ENCODE measurements at places on chromosomes 4 and X.

DNA sequence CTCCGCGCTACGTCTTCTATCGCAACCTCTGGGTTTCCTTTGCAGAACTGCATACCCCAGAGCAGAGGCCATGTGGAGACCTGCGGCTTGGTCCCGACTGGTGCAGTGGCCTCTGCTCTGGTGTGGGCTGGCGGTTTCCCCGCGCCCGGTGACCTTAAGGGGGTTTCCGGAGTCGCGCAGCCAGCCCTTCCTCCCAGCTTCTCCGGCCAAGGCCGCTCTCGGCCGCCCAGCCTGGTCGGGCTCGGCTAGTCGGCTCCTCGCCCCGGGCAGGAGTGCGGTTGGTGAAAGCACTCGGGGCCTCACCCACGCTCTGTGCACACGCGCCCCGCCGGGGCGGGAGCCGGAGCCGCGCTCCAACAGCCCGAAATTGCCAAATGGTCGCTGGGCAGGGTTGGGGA lies 84.9 kb downstream of the BCOR start:
- peak; percentile 29 for DNase-seq

DNA sequence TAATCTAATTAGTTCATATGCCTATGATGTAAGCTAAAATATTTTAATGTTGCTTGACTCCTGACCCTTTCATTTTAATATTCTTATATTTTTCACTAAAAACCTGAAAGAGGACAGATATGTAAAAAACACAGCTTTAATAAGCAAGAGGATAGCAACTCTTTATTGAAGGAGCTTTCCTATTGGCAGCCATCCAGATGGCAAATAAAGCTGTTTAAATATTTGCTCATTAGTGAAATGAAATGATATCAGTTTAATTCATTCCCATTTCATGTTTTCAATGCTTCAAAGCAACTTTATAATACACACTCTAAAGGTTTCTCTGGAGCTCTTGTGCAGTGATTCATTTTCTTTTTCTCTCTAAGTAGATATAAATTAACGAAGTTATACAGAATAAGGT lies 473.4 kb downstream of the PCDH7 start:
- DNase-seq = no peak

GRCh38 chr4:68175562-68176155 lies 46.0 kb upstream of the TMPRSS11F start:
- peak; percentile 70 for DNase-seq

DNA sequence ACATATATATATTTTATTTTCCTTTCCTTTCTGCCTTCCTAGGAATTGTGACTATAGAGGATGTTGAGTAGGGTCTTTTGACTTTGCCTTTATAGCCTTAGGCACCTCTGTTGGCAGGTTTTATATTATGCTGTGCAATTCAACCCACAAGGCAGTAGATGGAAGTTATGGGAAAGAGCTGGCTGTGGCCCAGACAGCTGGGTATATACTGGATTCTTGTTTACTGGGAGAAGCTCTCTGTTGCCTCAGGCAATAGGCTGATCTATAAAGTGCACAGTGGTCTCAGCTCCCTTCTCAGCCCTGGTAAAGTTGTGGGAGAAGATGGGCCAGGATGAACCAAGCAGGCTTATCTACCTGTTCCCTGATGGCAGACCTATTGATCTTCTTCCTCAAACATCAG lies 342.0 kb downstream of the GBA3 start:
- peak; percentile 17 for DNase-seq

GRCh38 chrX:43627147-43627546 lies 29.0 kb upstream of the MAOA start:
- no peak for DNase-seq

GRCh38 chr4:90171491-90171890 lies 44.3 kb downstream of the CCSER1 start:
- no peak for DNase-seq
